IPS DF 19.7 (cell line): ENCODE measurements at places on chromosomes 16 and 17.

GRCh38 chr17:27413792-27414191, 42.5 kb upstream of the KSR1 start:
- DNase-seq: no peak

DNA sequence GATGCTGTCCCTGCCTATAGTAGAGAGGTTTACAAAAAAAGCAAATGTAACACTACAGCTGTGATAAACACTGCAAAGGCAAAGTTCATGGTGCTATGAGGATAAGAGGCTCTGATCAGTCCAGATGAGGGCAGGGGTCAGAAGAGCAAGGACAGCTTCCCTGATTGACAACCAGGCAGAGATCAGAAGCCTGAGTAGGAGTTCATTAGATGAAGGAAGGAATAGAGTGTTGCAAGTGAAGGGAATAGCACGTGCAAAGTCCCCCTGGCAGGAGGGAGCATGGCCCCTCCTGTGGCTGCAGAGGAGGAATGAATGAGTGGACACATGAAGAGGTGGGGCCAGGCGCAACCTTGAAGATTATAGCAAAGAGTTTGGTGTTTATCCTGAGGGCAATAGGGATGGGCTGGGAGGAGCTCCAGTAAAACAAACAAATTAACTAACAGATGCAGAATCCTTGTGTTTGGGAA, 208.4 kb upstream of the IRX5 start:
- DNase-seq: no peak

DNA sequence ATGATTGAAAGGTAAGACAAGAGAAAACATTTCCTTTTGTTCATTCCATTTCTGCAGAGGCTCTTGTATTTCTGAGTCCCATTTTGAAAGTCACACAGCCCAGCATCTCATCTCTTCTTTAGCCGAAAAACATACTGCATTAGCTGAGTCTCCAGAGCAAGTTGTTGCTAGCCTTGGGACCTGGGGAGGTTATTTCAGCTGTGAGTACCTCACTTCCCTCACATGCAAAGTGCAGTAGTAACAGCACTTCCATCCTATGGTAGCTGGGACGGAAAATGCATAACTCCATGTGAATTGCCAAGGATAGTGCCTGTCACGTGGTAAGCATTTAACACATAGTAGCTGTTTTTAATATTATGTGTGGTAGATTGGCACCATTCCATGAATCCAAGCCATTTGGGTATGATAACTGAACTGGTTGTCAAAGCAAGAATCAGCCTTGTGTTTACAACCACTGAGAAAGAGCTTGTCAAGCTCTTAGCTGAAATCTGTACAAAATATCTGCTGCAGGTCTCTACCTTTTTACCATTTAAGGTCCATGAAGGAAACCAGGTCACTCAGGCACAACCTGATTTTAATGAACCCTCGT, 345.7 kb downstream of the CDH13 start:
- DNase-seq: no peak

GRCh38 chr17:48352630-48353029, 77.4 kb downstream of the SKAP1 start:
- no peak for DNase-seq

GRCh38 chr16:55570159-55570558, 3.7 kb downstream of the CAPNS2 start:
- DNase-seq: no peak

GRCh38 chr16:3873482-3874173, 6.9 kb downstream of the CREBBP start:
- DNase-seq: no peak

DNA sequence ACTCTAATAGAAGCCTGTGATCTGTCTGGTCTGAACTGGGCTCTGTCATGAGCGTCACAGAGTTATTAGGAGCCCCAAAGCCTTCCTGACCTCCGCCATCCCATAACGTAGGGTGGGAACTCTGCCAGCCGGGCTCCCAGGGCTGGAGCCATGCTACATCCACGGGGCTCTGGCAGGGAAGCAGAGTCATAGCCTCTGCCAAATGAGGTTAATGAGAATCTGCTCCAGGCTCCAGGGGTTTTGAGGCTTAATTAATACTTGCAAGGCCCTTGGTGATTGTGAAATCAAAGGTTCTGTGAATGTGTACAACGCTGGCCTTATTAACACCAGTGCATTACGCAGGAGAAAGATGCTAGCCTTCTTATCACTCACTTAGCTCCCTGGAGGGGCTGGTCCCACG, 42.4 kb upstream of the ZFP90 start:
- DNase-seq: no peak

DNA sequence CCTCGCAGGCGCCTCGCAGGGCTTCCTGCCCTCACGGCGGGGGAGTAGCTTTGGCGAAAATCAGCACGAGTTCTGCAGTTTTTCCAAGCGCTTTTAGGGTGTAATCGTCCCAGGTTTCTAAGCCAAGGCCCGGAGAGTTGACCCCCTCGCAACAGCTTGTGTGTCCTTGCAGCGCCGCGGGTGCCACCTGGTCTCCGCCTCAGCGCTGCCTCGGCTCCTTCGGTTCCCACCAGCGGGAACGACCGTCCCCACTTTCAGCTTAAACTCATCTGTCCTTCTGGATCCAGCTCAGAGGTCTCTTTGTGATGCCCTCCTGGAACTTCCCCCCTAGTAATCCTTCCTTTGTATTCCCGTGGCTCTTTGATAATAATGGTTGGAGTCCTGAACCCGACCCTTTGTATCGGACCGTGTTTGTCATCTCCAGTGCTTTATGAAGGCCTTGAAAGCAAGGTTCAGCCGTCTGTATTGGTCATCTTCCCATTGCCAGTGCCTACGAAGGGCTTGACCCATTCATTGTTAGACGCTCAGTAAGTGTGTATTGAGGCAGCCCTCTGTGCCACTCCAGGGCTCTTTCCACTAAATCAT, 858 bp upstream of the SMARCE1 start:
- DNase-seq: no peak
